ENCODE measurements at places on chromosomes 7 and 10.

DNA sequence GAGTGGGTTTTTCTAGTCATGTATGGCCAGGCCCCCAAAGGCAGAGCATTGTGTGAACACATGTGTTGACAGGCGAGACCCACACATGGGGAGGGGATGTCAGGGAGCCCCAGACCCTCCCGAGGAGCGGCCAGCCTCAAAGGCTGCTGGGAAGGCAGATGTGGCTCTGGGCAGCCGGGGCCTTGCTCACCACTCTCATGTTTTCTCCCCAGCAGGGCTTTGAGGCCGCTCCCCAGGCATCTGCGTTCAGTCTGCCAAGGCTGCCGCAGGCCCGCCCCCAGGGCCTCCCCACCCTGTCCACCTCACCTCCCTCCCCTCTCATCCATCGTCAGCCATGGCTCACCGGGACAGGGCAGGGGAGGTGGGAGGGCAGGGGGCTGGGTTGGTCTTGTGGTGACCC is 16.6 kb upstream of the VSIR start:
- no peak for DNase-seq

- no peak for DNase-seq
Observed at GRCh38 chr7:56062382-56062781, 1.7 kb upstream of the SUMF2 start.

GRCh38 chr7:128458956-128459355 is 3.3 kb downstream of the HILPDA start:
- DNase-seq: no peak

- DNase-seq: no peak
Observed at GRCh38 chr7:103343332-103343731, 1.2 kb downstream of the DNAJC2 start.

- DNase-seq: no peak
Observed at GRCh38 chr10:3226960-3227744, 54.6 kb upstream of the PITRM1 start.

GRCh38 chr7:80284855-80285254 is 150.2 kb downstream of the GNAI1 start:
- no peak for DNase-seq

GRCh38 chr10:69939061-69939460 is 113.6 kb upstream of the MACROH2A2 start:
- no peak for DNase-seq

DNA sequence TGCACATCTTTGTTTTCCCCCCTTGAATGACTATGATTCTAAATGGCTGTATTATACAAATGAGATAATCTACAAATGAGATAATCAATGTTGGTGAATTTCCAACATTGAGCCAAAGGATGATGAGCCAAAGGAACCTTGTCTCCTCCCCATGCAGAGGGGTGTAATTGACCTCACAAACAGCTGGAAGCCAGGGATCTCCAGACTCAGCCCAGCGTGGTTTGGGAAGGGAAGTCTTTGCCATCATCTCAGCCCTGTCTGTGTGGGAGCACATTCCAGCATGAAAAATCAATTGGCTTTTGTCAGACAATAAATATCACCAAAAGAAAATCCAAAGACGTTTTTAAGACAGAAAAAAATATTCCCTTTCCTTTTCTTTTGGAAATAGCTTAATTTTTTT is 271.5 kb upstream of the AOAH start:
- DNase-seq: no peak

- no peak for DNase-seq
Observed at GRCh38 chr10:35486297-35486990, 118.7 kb upstream of the GJD4 start.

DNA sequence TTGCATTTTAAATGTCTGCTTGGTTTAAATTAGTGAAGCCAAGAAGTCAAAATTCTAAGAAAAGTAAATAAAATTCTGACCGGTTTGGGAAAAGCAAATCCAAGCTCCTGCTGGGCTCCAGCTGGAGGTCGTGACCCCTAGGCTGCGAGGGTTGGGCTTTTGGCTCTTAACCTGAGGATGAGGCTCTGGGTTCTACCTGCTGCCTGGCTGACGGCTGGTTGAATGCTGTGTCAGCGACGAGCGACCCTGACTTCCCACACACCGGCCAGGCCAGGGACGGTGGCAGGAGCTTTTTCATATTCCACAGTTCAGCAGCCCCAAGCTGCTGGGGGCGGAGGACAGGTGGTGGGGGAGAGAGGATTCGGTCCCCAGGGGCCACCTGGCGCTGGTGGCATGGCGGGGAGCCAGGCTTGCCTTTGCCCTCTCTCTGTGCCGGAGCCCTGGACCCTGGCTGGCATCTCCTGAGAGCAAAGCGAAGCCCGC is 843 bp upstream of the PLPP4 start:
- no peak for DNase-seq

DNA sequence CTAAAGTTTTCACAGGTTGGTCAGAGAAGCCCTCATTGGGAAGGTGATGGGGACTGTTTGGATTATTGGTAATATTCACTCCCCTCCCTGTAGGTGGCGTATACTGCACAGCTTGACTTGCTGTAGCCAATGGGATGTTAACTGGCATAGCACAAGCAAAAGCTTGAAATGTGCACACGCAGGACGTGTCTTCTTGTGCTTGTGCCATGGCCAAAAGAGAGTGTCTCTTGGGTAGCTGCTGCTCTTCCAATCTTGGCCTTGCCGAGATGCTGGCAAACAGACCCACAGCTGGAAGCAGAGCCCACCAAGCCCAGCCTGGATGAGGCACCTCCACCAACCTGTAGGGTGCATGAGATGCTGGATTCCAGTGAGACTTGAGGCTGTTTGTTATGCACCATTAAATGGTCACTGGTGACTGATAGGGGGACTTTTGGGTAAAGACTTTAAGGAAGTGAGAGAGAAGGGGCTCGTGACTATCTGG is 266.0 kb downstream of the GRID1 start:
- DNase-seq: no peak
